ENCODE measurements at places on chromosomes 7 and 10. TPM values are rescaled to one million over a fixed set of nuclear protein-coding genes. Genes with fewer than 3 reads are reported as not detected.
A peak's percentile ranks its signal among the peaks of the same experiment; 100 is the strongest.

DNA sequence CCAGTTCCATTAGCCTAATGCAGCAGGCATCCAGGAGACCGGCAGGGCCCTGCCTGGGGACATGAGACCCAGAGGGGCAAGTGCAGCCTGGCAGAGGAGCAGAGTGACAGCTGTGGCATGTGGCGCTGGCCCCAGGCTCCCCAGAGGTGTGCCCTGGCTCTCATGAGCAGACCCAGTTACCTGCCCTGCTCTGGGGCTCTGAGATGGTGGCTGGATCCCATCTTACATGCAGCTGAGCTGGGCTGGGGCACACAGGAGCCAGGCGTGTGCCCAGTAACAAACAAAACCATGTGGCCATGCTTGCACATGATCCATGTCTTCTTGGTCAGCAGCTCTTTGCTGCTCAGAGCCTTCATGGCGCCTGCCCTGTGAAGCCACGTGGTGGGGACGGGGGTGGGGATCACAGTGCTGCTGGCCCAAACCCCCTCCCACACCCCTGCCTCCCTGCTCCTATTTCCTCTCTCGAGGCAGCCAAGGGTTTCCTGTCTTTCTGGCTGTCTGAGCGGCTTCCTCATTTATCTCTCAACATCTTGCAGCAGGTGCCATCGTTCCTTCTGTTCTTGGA, 40.3 kb upstream of the GTF2I start:
- peak; percentile 68 for DNase-seq
- peaks cover 19% of the 10 kb centered on the region for H3K4me1 ChIP-seq

Gene PDK4
- total RNA-seq, result 0.12 TPM

DNA sequence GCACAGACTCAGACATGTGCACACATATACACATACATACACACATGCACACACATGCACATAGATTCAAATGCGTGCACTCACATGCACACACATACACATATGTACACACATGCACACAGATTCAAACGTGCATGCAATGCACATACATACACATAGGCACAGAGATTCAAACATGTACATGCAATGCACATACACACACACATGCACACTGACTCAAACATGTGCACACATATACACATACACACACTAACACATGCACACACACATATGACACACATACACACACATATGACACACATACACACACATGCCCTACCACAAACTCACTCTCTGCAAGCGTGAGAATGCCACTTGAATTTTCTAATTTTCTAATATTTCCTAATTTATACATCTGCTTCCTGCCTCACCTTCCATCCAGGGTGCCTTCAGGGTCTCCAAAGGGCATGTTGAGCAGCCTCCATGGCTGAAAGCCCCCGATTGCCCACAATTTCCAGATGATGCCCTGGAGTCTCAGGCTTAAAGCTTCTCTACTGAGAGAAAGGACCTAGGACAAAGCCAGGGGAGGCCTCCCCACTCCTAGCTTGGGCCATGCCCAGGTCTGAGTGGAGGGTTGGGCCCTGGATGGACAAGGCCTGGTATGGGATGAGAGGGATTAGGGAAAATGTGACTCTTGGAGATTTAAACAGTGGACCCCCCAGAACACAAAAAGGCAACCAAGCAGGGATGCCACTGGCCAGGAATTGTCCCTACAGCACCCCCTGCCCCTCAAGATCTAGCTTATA, 487.1 kb downstream of the TCERG1L start:
- H3K4me1 ChIP-seq, result no peaks in the 10 kb centered on the region
- no peaks in the 10 kb centered on the region for H3K36me3 ChIP-seq
- no peaks in the 10 kb centered on the region for H3K27me3 ChIP-seq
- DNase-seq, result no peak
- H3K4me3 ChIP-seq, result no peak overlapping the region

DNA sequence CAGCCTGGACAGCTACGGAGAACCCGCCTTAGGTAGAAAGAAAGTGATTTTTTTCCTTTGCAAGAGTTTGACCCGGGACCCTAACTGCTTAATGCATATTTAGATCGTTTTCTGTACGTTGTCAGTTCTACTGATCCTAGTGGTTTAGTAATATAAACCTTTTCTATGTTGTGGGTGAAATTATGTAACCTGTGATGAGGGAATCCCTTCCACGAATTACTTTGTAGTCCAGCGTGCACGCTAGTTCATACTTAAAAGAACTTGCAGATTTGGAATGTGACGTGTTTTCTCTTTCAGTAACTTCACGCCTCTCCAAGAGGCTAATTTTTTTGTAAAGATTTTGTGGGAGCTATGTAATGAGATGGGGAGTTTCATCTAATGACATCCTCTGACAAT, 705 bp downstream of the SLF2 start:
- peaks cover 28% of the 10 kb centered on the region for H3K4me1 ChIP-seq
- H3K27ac ChIP-seq, result no peak overlapping the region
- DNase-seq, result no peak
- H3K36me3 ChIP-seq, result peaks cover 13% of the 10 kb centered on the region
- H3K4me3 ChIP-seq, result peak overlapping the region; percentile 94

DNA sequence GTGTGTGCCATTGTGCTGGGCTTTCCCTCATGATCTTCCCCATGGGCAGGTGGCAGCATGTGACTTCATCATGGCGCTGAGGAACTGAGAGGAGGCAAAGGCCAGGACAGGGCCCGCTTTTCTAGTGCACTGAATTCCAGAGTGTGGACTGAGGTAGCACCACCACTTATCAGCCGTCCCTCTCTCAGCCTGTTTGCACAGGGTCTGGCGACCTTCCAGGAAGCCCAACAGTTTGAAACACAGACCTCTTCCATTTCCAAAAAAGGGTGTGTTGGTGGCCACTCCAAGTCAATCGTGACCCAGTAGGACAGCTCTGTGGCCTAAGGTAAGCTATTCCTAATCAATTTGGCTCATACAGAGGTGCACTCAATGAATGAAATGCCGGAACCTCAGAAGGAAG, 4.4 kb downstream of the DNAJC30 start:
- DNase-seq, result no peak
- peaks cover 3% of the 10 kb centered on the region for H3K36me3 ChIP-seq
- no peak overlapping the region for H3K4me3 ChIP-seq
- no peak overlapping the region for H3K27ac ChIP-seq

Gene GPR85
- total RNA-seq, result 0.35 TPM

DNA sequence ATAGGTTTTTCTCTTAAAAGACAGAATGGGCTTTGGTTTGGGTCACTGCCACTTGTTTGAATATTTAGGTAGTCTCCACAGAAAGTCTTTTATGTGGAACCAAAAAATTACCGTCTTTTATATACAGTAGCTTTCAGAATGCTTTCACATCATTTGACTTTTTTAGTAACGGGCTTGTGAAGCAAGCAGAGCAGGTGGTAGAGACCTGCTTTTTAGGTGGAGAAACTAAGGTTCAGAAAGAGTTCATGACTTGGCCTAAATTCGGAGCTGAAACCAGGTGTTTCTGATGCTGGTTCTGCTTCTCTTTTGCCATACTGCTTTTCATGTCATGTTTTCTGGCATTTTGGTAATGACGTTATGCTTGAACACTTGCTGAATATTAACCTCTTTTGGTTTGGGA, 36.3 kb downstream of the GARS1 start:
- no peak overlapping the region for H3K4me3 ChIP-seq
- no peaks in the 10 kb centered on the region for H3K27me3 ChIP-seq
- no peak overlapping the region for H3K27ac ChIP-seq
- peaks cover 92% of the 10 kb centered on the region for H3K36me3 ChIP-seq
- DNase-seq, result no peak

DNA sequence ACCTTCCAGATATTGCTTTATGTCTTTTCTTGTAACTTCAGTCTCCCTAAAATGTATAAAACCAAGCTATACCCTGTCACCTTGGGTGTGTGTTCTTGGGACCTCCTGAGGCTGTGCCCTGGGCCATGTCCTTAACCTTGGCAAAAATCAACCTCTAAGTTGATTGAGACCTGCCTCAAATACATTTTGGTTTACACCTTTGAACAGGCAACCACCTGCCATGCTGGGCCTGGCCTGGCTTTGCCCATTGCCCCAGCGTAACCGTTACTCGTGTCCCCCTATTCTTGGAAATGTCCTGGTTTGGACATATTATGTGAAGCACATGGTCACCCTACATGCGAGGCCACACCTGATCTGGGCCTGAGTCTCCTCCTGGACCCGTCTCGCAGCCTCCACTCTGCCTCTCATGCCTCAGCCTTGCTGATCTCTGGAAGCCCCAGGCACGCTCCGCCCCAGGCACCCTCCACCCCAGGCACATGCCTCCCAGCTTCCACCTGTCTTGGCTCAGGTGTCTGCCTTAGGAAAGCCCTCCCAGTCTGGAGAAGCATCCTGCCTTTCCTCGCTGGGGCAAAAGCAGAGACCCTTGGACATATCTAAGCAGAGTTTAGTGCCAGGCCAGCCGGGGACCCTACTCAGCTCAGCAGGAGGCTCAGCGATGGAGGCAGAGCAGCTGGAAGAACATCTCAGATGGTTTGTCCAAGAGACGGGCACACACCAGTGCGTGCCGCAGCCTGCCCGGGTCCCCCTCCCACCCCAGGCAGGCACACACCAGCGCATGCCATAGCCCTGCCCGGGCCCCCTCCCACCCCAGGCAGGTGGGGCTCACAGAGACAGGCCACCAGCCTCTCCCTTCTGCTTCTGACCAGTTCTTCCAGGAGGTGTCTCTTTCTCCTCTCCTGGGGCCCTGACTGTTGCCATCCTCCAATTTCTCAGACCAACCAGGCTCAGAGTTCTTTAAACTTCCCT, 4.0 kb upstream of the VIPR2 start:
- no peak for DNase-seq
- H3K36me3 ChIP-seq, result no peaks in the 10 kb centered on the region
- no peak overlapping the region for H3K4me3 ChIP-seq
- peaks cover 23% of the 10 kb centered on the region for H3K27me3 ChIP-seq
- peaks cover 20% of the 10 kb centered on the region for H3K4me1 ChIP-seq
- H3K27ac ChIP-seq, result no peak overlapping the region

Gene TAS2R3
- total RNA-seq, result 3.9 TPM

- peaks cover 98% of the 10 kb centered on the region for H3K27me3 ChIP-seq
- peaks cover 4% of the 10 kb centered on the region for H3K4me1 ChIP-seq
- peak within 1 kb of the TSS; percentile 92 for H3K4me3 ChIP-seq
- no peak within 1 kb of the TSS for H3K27ac ChIP-seq
- H3K36me3 ChIP-seq, result no peaks in the 10 kb centered on the region
- peak; percentile 84 for DNase-seq
These were observed at the start of gene MACROH2A2 for GRCh38 chr10:70052462-70053217. TSS of gene MACROH2A2 (plus strand) at chr10:70052846. CDS start at chr10:70075659, 22,813 bp downstream.

Gene TMEM178B
- 9.4 TPM for total RNA-seq

GRCh38 chr7:100943693-100944092, 5.6 kb upstream of the MUC3A start:
- no peaks in the 10 kb centered on the region for H3K36me3 ChIP-seq
- H3K27me3 ChIP-seq, result no peaks in the 10 kb centered on the region
- H3K4me1 ChIP-seq, result peaks cover 16% of the 10 kb centered on the region
- H3K27ac ChIP-seq, result peak overlapping the region; percentile 32

DNA sequence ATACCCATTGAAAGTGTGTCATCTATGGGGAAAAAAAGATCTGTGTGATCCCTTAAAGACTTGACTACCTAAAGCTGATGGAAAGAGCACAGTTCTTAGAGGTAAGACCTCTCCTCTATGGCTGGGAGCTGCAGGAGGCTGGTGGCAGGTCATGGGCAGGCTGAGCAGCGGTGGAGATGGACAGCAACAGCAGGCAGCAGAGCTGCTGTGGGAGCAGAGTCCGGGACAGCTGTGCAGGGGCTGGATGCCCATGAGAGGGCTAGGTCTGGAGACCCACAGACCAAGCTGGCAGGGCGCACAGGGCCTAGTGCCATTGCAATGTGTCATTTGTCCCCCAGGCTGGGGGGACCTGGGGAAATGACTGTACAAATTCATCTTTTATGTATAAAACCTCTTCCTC, 13.4 kb upstream of the EPHA1 start:
- H3K27me3 ChIP-seq, result no peaks in the 10 kb centered on the region
- no peak for DNase-seq
- no peak overlapping the region for H3K27ac ChIP-seq
- H3K4me1 ChIP-seq, result peaks cover 16% of the 10 kb centered on the region
- H3K36me3 ChIP-seq, result 0 out of 2 replicates have a peak, but pooled peaks cover 9% of the 10 kb centered on the region

Gene ATG9B
- total RNA-seq, result 1.2 TPM

DNA sequence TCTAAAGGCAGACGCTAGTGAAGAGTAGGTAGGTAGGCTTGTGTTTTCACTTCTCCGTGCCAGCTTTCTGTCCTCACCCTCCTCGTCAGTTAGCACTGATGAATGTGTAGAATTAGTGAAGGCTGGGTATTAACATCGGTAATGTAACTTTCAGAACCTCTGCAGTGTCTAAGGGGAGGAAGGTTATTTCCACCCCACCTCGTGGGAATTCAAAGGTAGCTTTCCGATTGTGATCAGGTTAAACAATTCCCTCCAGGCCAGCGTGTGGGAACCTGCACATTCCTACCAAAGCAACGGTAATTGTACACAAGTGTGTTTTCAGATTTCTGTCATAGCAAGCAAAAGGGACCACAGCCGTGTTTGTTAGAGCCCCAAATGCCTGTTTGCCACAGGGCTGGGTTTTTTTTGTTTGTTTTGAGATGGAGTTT, 405.0 kb upstream of the GALNT17 start:
- no peak overlapping the region for H3K4me3 ChIP-seq
- DNase-seq, result no peak
- peak overlapping the region; percentile 92 for H3K27ac ChIP-seq

DNA sequence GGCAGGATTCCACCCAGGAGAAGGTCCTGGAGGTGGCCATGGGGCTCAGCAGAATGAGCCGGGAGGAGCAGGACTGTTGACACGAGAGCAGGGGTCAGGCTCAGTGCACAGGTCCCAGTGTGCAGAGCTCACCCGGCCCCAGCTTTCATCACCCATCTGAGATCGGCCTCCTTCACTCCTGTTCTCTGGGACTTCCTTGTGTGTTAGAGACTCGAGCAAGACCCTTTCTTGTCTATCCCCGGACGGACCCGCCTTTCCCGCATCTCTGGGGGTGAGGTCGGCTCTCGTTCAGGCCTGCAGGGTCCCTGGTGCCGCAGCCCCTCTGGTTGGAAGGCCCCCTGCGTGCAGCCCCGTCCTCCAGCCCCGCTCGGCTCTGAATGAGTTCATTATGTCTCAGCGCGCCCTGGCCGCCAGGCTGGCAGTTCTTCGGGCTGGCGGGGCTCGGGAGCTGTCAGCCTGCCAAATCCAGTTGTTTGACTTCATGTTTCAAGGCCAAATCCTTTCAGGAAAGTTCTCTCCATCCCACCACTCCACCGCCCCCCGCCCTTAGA, 127.9 kb downstream of the LHPP start:
- no peaks in the 10 kb centered on the region for H3K27me3 ChIP-seq
- no peak for DNase-seq
- H3K27ac ChIP-seq, result no peak overlapping the region
- H3K36me3 ChIP-seq, result no peaks in the 10 kb centered on the region
- H3K4me3 ChIP-seq, result no peak overlapping the region
- no peaks in the 10 kb centered on the region for H3K4me1 ChIP-seq

DNA sequence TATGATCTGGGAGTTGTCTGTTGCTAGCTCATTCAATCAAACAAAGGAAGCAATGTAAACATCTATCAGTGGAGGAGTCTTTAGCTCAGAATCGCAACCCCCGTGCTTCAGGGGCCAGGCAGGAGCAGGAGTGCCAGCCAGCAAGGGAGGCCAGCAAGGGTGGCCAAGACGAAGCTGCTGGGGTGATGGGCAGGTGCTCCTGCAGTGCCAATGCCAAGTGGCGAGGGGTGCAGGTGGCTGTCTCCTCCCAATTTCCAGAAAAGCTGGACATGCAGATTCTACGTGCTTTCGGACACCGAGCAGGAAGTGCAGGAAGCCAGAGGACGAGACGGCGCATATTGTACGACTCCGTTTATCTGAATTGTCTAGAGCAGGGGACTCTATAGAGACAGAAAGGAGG, 48.1 kb upstream of the EBF3 start:
- H3K27ac ChIP-seq, result no peak overlapping the region
- no peaks in the 10 kb centered on the region for H3K27me3 ChIP-seq
- no peak overlapping the region for H3K4me3 ChIP-seq
- DNase-seq, result no peak

GRCh38 chr10:130737186-130737585, 574.3 kb downstream of the TCERG1L start:
- no peaks in the 10 kb centered on the region for H3K4me1 ChIP-seq
- H3K27me3 ChIP-seq, result no peaks in the 10 kb centered on the region
